ENCODE measurements at places on chromosomes 3 and 15. TPM values are rescaled to one million over a fixed set of nuclear protein-coding genes. Genes with fewer than 3 reads are reported as not detected.

Gene GP9
- polyA plus RNA-seq: 0.36 TPM

Gene ELL3
- 3.2 TPM for polyA plus RNA-seq

Gene FBXL22
- 35.8 TPM for polyA plus RNA-seq

Gene MYZAP
- polyA plus RNA-seq: 2.4 TPM

Gene HYKK
- 1.6 TPM for polyA plus RNA-seq

Gene CD96
- polyA plus RNA-seq: 0.31 TPM

GRCh38 chr3:132135628-132136333 is 101.0 kb upstream of the CPNE4 start:
- no peak overlapping the region for H3K4me3 ChIP-seq
- no peaks in the 10 kb centered on the region for H3K36me3 ChIP-seq
- no peak overlapping the region for H3K27ac ChIP-seq

DNA sequence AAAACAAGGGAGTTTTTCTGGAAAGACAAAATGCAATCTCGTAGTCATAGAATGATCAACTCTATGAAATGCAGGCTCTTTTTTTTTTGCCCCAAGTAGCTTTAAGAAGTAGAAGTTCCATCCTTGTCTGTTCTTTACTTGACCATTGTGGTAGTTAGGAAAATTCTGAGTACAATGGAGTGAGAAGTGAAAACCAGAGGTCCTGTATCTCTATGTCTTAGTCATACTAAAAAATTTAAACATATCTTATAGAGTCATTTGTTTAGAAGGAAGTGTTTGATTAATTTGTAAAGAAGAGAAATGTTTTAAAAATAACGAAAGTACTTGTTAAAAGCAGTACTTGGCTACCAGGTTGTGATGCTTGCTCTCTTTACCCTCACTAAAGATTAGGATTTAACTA is 52.4 kb downstream of the PRKCI start:
- H3K4me3 ChIP-seq: no peak overlapping the region
- H3K27me3 ChIP-seq: no peaks in the 10 kb centered on the region
- H3K27ac ChIP-seq: no peak overlapping the region
- H3K4me1 ChIP-seq: no peaks in the 10 kb centered on the region

DNA sequence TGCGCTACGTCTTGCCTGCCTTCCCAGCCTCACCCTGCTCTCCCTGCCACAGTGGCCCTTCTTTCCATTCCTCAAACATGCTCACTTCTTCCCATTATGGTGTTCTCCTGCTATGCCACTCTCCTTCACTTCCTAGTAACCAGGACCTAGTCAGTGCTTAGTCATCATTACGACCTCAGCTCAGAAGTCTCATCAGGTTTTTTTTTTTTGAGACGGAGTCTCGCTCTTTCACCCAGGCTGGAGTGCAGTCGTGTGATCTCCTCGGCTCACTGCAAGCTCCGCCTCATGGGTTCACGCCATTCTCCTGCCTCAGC is 149.5 kb downstream of the GREM1 start:
- H3K27ac ChIP-seq: no peak overlapping the region
- DNase-seq: peak; percentile 23
- no peaks in the 10 kb centered on the region for H3K4me1 ChIP-seq

- no peak for DNase-seq
- H3K4me3 ChIP-seq: no peak overlapping the region
These were observed 102.3 kb downstream of the PIK3CB start for GRCh38 chr3:138732456-138732855.

GRCh38 chr15:73232776-73233175 is 136.0 kb downstream of the HCN4 start:
- H3K27me3 ChIP-seq: no peaks in the 10 kb centered on the region
- H3K36me3 ChIP-seq: peaks cover 2% of the 10 kb centered on the region
- H3K27ac ChIP-seq: no peak overlapping the region
- no peak overlapping the region for H3K4me3 ChIP-seq

DNA sequence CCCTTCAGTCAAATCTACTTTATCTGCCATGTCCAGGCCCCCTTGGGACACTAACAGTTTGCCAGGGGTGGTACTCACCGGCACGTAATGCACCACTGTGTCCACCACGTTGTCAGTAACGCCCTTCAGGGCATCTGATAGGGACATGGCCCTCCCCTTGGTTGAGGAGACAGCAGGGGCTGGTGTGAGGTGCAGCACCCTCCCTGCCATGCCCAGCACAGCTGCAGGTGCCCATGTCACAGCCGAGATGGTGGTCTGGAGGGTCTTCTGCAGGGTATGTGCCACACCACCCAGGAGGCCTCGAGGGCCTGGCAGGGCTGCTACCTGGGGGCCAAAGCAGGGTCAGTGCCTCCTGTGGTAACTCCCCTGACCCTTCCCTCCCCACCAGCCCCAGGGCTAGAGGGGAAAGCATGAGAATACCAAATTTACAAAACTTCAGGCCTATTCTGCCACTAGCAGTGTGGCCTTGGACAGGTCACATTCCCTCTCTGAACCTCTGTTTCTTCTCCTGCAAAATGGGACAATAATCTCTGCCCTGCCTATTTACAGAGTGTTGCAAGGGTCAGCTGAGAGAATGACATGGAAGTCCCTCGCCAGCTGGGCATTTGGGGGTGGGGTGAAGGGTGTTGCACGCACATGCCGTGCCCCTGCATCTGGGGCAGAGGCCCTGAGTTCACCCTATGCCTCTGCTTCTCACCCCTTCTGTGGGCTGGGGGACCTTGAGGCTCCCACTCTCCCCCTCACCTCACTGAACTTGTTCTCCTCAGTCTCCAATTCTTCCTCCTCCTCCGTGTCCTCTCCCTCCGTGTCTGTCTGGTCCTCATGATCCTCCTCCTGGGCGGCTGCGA is 11.8 kb upstream of the KIF7 start:
- H3K27me3 ChIP-seq: no peaks in the 10 kb centered on the region
- no peak overlapping the region for H3K4me3 ChIP-seq
- H3K27ac ChIP-seq: no peak overlapping the region
- DNase-seq: no peak

DNA sequence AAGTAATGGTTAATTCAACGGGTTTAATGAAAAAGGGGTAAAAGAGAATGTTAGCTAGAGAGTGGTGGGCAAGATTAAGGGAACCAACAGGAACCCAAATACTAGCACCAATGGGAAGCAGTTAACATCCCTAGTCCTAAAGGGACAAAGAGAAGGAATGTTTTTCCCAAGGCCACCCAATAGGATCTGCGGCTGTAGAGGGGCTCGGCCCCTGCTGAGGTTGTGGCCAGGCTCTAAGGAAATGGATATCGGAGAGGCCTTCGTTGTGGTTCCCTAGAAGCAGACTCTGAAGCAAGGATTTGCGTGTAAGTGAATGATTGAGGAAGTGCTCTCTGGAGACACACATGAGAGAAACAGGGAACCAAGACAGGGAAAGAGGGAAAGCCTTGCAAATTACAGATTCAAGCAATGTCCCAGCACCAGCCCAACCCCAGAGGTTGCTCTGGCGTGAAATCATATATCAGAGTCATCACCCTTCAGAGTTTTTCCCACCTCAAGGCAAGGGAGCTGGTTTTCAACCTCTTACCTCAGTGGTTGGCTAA is 83.6 kb upstream of the TNIK start:
- H3K4me3 ChIP-seq: no peak overlapping the region
- no peaks in the 10 kb centered on the region for H3K36me3 ChIP-seq
- DNase-seq: no peak

DNA sequence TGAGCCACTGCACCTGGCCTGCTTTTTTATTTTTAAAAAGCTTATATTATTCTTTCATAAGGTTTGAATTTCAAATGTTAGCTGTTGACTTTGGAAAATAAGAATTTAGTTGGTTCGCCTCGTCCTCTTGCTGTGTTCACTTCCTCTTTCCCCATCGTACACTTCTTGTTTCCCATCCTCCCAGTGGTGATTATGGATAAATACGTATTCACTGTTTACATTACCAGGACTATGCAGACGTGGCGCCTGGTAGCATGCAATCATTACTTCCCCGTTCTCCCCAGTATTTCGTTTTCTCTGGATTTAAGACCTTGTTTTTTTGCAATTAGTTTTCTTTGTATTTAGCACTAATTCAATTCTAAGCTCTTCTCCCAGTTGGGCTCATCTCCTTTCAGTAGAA is 70.1 kb downstream of the LMLN start:
- H3K4me3 ChIP-seq: no peak overlapping the region
- H3K4me1 ChIP-seq: no peaks in the 10 kb centered on the region
- peak; percentile 41 for DNase-seq
- no peak overlapping the region for H3K27ac ChIP-seq
- H3K27me3 ChIP-seq: no peaks in the 10 kb centered on the region

DNA sequence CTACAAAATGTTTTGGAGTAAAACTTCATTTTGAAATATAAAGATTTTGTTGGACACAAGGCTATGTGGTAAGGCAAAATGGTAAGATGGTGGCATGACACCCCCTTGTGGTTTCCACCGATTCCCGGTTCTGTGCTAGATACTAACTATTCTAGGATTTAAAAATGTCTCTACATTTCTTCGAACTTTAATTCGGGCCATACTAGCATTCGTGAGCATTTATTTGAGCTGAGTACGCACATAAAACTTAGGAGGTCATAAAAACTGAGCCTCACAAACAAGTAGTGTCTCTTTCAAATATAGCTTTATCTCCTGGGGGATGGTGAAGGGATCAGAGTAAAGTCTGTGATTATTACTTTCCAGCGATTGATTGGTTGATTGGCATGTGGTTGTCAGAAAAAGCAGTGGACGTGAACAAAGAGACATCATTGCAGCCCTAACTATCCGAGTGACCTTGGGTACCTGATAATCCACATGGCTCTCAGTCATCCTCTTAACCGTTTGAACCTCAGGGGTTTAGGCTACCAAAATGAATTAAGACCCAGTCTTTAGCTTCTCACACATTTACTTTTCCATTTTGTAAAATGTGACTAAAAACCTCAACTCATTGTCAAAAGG is 1.1 kb upstream of the ZNF639 start:
- H3K4me1 ChIP-seq: peaks cover 13% of the 10 kb centered on the region
- no peaks in the 10 kb centered on the region for H3K27me3 ChIP-seq
- DNase-seq: peak; percentile 68
- H3K4me3 ChIP-seq: peak overlapping the region; percentile 99
- peaks cover 5% of the 10 kb centered on the region for H3K36me3 ChIP-seq

DNA sequence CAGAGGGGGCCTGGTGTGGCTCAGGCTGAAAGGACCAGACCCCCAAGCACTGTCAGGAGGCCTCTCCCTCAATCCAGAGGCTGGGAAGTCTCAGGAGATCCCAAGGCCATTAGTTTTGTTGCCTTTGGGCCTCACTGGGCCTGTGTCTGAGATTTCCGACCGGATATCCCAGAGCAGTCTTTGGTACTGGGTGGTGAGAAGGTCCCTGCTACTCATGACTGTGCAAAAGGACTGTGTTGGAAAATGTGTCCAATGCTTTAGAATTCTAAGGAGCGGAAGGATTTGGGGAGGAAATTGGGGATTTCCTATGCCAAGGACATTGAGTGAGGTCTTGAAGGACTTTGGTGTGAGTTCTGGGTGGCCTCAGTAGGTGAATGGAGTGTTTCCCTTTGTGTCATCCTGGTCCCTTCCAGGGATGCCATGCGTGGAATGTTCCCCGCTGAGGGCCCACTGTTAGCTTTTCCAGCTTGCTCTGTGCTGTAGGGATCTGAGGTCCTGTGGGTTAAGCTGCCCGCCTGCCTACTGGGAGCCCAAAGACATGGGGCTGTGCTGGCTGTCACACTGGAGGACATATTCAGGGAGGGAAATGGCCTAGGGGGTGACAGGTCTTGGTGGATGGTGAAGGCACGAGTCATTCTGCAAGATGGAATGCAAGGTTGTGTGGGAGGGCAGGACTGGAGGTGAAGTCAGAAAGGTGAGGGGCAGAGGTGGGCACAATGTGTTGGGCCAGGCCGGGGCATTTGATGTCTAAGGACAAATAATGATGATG is 16.4 kb downstream of the SMAD6 start:
- no peak overlapping the region for H3K27ac ChIP-seq
- DNase-seq: no peak
- H3K36me3 ChIP-seq: peaks cover 13% of the 10 kb centered on the region
- H3K4me3 ChIP-seq: no peak overlapping the region

DNA sequence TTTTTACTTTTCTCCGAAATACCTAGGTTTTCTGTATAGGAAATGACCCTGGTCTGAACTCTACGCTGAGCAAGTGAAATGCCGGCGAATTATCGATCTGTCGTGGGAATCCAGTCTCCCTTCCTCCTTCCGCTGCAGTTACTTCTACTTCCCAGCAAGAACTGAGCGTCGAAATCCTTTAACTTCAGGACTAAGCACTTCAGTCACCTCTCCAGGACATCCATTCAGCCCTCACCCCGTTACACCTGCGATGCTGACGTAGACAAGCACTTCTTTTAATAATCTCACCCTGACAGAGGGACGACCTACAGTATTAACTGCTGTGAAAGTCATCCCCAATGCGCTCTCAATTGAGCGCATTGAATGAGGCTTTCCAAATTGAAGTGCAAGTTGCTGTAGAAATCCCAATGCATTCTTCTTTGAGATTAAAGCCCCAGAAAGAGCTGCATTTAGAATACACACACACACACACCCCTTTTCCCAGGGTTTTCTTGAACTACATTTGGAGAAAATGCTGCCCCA is 1.3 kb downstream of the TOP2B start:
- peaks cover 7% of the 10 kb centered on the region for H3K4me1 ChIP-seq
- H3K36me3 ChIP-seq: no peaks in the 10 kb centered on the region
- H3K4me3 ChIP-seq: peak overlapping the region; percentile 78
- peak; percentile 49 for DNase-seq

DNA sequence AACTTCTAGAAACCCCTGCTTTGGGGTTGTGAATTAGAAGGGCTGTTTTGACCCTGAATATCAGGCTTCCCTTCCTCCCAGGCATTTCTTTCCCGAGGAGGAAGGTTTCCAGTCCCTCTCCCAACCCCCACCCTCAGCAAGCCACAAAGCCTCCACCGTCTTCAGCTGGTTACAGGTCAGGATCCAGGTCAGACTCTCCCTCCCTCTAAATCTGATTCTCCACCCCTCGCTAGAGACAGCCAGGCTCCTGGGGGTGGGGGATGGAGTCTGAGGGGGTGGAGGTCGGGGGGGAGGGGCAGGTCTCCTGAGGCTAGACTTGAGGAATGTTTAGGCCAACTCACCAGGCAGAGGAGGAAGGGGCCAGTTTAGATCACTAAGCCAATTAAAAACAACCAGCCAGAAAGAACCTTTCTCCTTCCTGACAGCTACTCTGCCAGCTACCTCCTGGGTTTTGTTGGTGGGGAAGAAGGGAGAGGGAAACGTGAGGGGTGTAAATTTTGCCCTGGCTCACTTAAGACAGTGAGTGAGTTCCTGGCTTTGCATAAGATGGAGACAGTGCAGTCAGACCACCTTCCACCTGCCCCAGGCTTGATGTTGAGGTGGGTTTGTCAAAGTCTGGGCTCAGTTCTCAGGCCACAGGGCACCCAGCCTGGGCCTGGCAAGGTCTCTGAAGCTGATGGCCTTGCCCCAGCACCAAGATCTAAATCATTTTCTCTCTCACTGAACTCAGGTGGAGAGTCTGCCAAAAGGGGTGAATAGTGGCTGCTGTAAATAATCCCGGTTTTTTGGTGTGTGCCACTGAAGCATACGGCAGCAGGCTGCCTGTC is 19.5 kb downstream of the BMF start:
- H3K27me3 ChIP-seq: peaks cover 5% of the 10 kb centered on the region
- H3K36me3 ChIP-seq: peaks cover 8% of the 10 kb centered on the region
- no peak for DNase-seq
- no peak overlapping the region for H3K27ac ChIP-seq

GRCh38 chr15:52337198-52337853 is 41.7 kb upstream of the MYO5C start:
- no peaks in the 10 kb centered on the region for H3K27me3 ChIP-seq
- peaks cover 8% of the 10 kb centered on the region for H3K4me1 ChIP-seq
- H3K4me3 ChIP-seq: no peak overlapping the region
- H3K36me3 ChIP-seq: no peaks in the 10 kb centered on the region
- no peak for DNase-seq

Measured in muscle of leg (tissue), 16 donors.